ENCODE measurements at places on chromosomes 1 and 21.

DNA sequence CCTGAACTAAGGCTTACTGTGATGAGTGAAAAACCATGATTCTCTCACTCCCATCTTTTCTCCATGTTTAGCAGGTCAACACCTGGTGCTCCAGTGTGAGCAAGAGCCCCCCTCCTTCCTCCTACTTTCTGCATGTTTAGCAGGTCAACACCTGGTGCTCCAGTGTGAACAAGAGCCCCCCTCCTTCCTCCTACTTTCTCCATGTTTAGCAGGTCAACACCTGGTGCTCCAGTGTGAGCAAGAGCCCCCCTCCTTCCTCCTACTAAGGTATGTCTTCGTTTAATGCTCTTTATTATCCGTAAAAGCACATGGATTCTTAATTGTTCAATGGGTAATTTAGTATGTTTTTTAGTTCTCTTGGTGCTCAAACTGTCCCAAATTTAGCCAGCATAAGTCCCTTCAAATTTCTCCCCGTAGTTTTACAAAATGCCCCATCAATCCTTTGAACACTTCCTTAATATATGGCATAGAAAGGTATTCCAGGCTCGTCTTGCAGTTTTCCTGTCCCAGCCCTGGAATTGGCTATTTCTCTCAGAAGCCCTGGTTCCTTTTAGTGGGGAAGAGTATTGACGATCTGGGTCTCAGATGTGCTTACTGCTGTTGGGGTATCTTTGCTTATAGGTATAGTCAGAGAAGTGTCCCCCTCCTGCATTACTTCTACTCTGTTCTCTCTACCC is 760.8 kb upstream of the TPTE start:
- DNase-seq: no peak

DNA sequence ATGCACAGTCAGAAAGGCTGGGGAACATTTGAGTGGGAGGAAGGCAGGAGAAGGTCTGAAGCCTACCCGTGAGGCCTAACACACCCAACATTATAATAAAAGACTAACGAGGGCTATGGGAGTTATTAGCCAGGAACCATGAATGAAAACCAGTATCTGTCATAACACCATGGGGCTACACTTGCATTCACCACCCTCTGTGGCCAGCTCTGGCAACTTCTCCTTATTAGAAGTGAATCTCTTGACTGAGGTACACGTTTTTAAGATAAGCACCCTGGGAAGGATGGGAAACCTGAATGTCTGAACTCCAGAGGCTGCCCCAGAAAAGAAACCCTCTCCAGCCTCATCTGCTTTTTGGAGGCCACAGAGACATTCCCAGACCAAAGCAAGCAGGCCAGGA is 204.3 kb upstream of the RAB4A start:
- DNase-seq: no peak

- no peak for DNase-seq
Measured at GRCh38 chr21:23111070-23111600, 2112.9 kb downstream of the NCAM2 start.

GRCh38 chr1:162956922-162957321 is 95.9 kb upstream of the CCDC190 start:
- DNase-seq: no peak

DNA sequence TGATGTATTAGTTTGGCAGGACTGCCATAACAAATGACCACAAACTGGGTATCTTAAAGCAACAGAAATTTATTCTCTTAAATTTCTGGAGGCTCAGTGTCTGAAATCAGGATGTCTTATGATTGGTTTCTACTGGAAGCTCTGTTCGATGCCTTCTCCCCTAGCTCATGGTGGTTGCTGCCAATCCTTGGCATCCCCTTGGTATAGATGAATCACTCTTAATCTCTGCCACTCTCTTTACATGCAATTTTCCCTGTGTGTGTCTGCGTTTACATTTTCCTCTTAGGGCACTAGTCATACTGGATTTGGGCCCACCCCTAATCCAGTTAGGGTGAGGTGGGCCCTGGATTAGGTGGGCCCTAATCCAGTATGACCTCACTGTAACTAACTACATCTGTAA is 54.7 kb upstream of the MPC2 start:
- no peak for DNase-seq

DNA sequence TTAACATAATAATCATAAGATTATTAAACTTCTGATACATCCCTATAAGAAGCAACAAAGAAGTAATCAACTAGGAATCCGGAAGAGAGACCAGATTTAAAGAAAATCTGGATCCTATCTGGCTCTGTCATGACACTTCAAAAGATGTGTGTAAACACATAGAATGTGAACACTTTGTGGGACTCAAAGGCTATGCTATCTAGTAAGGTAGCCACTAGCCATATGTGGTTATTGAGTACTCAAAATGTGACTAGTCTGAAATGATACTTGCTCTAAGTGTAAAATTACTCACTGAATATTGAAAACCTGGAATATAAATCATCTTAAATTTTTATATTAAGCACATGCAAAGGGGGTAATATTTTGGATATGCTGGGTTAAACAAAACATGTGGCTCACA is 8.7 kb downstream of the FUBP1 start:
- DNase-seq: no peak

DNA sequence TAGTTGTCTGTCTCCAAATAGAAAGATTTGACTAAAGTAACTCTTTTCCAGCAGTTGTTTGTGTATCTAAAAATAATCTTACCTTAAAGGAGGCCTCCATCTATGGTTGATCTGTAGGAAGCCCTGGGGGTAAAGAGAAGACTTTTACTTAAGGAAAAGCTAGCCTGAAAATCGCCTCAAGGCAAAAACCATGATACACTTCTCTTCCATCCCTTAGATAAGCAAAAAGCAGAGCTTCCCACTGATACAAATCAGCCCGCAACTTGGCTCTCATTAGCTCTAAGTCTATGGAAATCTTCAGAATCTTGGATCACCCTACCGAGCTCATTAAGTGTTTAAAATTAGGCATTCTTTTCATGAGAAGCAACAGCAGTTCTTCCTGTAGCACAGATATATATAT is 576.9 kb upstream of the PTBP2 start:
- DNase-seq: no peak
